ENCODE measurements at places on chromosomes 4 and X. TPM values are rescaled to one million over a fixed set of nuclear protein-coding genes. Genes with fewer than 3 reads are reported as not detected.

DNA sequence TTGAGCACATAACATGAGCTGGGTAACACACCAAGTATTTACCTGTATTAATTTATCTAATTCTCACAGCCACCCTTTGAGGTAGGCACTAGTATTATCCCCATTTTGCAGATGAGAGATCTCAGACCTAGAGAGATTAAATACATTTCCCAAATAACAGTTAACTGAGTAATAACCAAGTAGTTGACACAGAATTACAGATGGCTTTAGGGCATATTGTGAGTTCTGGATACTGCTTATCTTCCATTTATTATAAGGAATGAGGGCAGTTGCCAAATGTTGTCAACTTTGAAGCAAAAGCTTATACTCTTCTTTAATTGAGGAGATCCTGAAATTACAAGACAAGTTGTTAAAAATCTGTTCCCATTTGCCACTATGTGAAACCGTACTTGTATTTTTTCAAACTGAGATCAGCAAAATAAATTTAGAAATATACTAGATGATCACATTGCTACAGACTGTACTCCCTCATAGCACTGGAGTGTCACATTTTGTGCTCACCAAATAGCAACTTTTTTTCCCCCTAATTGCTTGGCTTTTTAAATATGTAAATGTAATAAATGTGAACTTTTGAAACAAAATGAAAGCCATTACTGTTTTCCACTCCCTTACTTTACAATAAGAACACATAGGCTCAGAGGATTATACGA lies 62.0 kb downstream of the ZNF827 start:
- no peak for DNase-seq

DNA sequence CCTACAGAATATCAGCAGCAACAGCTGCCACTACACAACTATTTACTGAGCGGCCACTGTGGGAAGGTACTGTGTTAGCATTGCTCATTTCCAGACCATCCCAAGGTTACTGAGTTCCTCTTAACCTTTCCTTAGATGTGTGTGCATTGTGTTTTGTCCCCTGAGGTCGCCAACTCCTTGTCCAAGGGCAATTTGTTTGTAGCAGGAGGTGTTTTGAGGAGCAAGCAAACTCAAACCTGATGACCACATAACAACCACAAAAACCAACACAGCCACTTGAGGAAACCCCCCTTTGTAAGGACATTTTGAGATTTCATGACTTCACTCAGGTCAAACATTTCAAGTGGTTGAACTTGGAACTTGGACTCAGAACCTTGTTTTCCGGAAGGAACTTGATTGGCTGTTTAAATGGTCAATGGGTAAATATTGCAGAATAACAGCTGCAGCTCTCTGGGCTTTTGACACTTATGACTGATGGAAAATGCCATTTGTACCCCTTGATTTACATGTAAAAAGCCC lies 122.3 kb downstream of the MID1IP1 start:
- DNase-seq: no peak

GRCh38 chr4:104751468-104751867 lies 256.8 kb upstream of the CXXC4 start:
- DNase-seq: no peak

The C4orf36 gene
- not detected for total RNA-seq

The F9 gene
- total RNA-seq: not detected

- DNase-seq: no peak
Measured at GRCh38 chr4:87026800-87027495, 92.1 kb downstream of the AFF1 start.

DNA sequence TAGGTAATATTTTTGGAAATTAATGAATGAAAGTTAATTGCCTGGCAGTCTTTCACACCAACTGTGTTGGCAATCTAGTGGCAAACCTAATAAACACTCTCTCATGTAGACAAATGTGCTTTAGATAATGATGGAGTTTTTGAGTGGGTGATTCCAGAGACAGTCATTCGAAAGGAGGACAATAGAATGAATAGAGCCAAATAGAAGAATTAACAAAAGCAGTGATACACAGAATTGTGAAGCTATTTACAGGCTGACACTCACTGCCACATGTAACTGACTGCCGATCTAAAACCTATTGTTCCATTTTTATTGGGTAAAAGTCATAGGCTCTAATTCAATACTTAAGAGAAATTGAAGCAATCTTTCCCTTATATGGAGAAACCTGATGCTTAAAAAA lies 338.5 kb downstream of the PCDH7 start:
- no peak for DNase-seq

- DNase-seq: no peak
Measured at GRCh38 chr4:7679406-7680040, 244.8 kb upstream of the PSAPL1 start.

DNA sequence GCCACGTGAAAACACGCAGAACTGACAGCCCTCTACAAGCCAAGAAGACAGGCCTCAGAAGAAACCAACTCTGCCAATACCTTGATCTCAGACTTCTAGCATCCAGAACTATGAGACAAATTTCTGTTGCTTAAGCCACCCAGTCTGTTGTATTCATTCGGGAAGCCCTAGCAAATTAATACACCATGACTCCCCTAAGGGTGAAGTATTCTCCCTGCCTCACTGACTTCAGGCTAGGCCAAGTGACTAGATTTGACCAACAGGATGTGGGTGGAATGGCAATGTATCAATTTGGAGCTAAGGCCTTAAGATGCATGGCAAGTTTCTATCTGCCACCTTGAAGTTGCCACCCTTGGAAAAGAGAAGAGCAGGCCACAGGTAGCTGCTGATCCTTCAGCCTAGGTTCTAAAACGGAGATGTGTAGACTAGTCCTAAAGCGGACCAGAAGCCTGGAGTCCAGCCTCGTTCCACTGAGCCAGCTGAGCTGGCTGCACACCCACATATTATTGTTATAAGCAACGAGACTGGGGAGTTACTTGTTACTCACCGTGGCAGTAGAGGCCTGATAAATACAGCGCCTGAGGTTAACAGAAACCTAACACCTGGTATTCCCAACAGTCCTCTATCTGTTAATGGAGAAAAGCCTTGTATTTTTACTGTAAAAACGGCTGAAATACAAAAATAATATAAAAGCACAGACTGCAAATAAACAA lies 16.4 kb downstream of the SCARB2 start:
- DNase-seq: no peak

The MAGEC2 gene
- not detected for total RNA-seq

- DNase-seq: no peak
Measured at GRCh38 chr4:6402566-6403399, 69.6 kb downstream of the PPP2R2C start.

The BEX3 gene
- total RNA-seq: 15.1 TPM

The VEGFC gene
- total RNA-seq: not detected

GRCh38 chrX:129490330-129490729 lies 33.0 kb downstream of the SMARCA1 start:
- DNase-seq: no peak

The RPL34 gene
- 1,506 TPM for total RNA-seq

Data from activated naive CD8-positive, alpha-beta T cell treated with anti-CD3 and anti-CD28 coated beads, Interleukin-2, amount 10 ng/mL, durations not matched to agents 7 days and 5 days (primary cell).